ENCODE measurements at places on chromosomes 6 and 20. TPM values are rescaled to one million over a fixed set of nuclear protein-coding genes. Genes with fewer than 3 reads are reported as not detected.

Gene LY6G6F
- total RNA-seq: not detected

Gene FGD2
- total RNA-seq: not detected

Gene FAM83C
- total RNA-seq: 0.08 TPM

Gene HSPA1B
- 116 TPM for total RNA-seq

Gene PABPC1L
- 13.3 TPM for total RNA-seq

Gene EYS
- 0.07 TPM for total RNA-seq

Gene HLA-DQB1
- not detected for total RNA-seq

Gene PTCRA
- total RNA-seq: not detected

Gene LY6G5C
- total RNA-seq: 2.1 TPM

Gene PACRG
- not detected for total RNA-seq

Gene SPATS1
- total RNA-seq: not detected

Gene GABRR1
- not detected for total RNA-seq

Gene BCLAF1
- total RNA-seq: 55.2 TPM

Gene ZCCHC3
- total RNA-seq: 19.2 TPM

Gene LINC00237
- total RNA-seq: not detected

Gene CDYL
- total RNA-seq: 21.9 TPM

Gene ARFGEF3
- total RNA-seq: 0.58 TPM

Gene CCDC170
- 0.16 TPM for total RNA-seq

Gene ABCC10
- 10.6 TPM for total RNA-seq

All from A549 treated with GW870086 at 1 μM for 4 hours (cell line).